ENCODE measurements at places on chromosomes 3 and 15. TPM values are rescaled to one million over a fixed set of nuclear protein-coding genes. Genes with fewer than 3 reads are reported as not detected.

SLC28A1 gene
- 0.10 TPM for total RNA-seq

GRCh38 chr3:4754180-4755086, 224.8 kb upstream of the BHLHE40 start:
- no peak for DNase-seq

DNA sequence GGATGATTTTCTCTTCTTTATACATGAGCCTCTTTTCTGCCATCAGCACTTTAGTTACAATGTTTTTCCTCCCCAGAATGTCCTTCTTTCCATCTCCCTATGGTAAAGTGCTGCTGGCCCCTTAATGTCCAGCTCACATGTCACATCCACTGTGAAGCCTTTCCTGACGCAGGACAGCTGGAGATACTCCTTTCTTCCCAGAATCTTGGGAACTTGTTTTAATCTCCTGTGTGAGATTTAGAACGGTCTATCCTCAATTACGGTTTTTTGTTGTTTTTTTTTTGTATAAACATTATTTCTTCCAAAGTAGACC, 147.7 kb upstream of the TSC22D2 start:
- no peak for DNase-seq

DNA sequence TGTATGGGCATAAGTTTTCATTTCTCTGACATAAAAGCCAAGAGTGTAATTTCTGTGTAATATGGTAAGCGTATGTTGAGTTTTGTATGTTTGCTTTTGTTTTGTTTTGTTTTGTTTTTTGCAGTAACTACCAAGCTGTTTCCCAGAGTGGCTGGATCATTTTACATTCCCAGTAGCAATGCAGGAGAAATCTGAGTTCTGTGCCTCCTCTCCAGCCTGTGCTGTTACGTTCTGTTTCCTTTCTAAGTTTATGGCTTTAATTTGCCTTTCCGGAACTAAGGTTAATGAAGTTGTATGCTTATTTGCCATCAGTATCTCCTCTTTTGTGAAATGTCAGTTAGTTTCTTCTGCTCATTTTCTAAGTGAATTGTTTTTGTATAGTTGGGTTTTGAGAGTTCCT, 307.8 kb downstream of the GABRG3 start:
- DNase-seq = no peak

P2RY14 gene
- total RNA-seq = 0.28 TPM

SPPL2A gene
- total RNA-seq = 63.7 TPM

GP5 gene
- 0.57 TPM for total RNA-seq

- no peak for DNase-seq
Measured at GRCh38 chr3:170052398-170052797, 14.6 kb downstream of the GPR160 start.
